ENCODE measurements at places on chromosomes 12 and 14.
A peak's percentile ranks its signal among the peaks of the same experiment; 100 is the strongest.

- DNase-seq = no peak
These were observed 224.2 kb downstream of the KCNC2 start for GRCh38 chr12:74985293-74985985.

- DNase-seq = no peak
These were observed 75.2 kb upstream of the MAX start for GRCh38 chr14:65177551-65177950.

- no peak for DNase-seq
These were observed 4.8 kb upstream of the GLT8D2 start for GRCh38 chr12:104054681-104055346.

GRCh38 chr12:47141459-47141858, 61.7 kb upstream of the AMIGO2 start:
- DNase-seq = no peak

DNA sequence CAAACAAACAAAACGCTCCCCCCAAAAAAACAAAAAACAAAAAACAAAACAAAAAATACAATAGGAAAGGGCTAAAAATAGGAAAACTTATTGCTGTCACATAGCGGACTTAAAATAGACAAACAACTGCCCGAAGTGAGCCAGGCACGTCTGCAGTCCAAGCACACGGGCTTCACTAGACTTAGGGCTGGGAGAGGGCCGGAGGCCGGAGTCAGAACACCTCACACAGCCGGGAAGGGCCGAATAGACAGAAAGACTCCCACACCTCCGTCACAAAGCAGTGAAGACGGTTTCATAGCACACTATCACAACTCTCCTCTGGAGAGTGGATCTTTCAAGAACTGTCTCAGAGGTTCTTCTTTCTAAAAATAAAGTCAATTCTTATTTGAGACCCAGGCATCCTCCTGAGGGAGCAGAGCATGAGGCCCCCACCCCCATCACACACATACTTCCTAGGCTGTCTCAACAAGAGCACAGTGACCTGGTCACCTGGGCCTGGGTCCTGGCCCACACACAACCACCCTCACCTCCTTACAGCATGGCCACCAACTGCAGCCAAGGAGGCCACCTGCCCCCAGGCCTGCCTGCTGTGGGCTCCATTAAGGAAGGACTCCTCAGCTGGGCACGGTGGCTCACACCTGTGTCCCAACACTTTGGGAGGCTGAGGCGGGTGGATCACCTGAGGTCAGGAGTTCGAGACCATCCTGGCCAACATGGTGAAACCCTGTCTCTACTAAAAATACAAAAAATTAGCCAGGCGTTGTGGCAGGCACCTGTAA, 6.7 kb downstream of the BAG5 start:
- DNase-seq = no peak

DNA sequence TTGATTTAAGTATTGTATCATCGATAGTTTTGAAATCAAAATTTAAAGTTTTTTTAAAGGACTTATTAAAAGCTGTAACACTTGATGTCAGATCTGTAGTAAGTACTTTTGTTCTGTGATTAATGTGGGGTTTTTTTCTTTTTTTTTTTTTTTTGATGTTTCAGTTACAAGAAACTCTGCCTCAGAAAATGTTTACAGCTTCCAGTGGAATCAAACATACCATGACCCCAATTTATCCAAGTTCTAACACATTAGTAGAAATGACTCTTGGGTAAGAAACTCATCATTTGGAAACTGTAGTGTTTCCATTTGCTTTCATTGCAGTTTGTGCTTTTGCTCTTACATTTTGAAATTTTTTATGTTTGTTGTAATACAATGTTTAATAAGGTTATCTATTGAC, 45.6 kb downstream of the TBK1 start:
- DNase-seq = no peak

DNA sequence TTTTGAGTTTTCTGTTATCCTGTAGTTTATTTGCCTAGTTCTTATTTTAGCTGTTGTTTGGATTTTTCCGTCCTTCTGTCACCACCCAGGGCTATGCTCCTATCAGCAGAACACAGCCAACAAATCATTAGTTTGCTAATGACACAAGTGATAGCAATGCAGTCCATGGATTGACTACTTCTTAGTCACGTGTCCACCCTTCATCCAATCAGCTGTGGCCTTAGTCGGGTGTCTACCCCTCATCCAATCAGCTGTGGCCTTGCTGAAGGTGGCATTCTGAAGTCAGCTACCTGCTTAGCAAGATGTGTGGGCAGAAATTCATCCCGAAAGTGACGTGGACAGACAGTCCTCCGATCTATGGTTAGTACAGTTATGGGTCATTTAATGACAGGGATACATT, 182.3 kb downstream of the GALC start:
- DNase-seq = no peak

DNA sequence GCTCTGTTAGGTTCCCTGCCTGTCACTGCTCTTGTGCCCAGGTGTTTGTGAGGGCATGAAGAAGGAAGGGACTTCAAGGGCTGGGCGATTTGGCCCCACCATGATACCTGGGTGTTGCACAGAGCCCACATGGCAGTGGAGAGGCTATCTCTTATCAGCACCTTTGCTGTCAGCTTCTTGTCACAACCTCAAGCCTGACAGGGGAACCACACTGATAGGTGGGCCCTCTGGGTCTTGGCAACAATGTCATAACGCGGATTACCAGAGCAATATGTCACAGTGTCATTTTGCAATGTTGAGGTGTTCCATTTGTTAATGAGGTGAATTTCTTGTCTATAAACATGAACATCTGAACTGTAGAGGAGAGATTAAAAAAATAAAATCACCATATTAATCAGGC, 22.9 kb upstream of the CACNA1C start:
- DNase-seq = no peak

DNA sequence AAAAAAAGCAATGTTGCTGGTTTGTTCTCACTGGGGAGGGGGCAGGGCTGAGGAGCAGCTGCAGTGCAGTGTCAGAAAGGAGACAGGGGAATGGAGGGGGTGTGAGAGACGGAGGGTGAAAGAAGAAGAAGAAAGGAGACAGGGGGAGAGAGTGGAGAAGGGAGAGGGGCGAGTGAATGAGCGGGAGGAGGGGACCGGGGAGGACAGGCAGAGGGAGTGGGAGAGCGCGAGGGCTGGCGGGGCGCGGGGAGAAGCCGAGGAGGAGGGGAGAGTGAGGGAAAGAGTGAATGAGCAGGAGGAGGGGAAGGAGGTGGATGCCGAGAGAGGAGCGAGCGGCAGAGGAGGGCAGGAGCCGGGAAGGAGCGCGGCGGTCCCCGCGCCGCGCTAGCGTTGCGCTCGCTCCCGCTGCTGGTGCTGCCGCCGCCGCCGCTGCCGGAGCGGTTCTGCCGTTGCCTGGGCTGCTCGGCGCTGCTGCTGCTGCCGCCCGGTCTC, at the start of gene NOVA1:
Gene NOVA1, minus strand, starts transcription at position 445 of the 492 bp plus-strand sequence. CDS start 597 bp downstream, outside the sequence.
- no peak for DNase-seq

DNA sequence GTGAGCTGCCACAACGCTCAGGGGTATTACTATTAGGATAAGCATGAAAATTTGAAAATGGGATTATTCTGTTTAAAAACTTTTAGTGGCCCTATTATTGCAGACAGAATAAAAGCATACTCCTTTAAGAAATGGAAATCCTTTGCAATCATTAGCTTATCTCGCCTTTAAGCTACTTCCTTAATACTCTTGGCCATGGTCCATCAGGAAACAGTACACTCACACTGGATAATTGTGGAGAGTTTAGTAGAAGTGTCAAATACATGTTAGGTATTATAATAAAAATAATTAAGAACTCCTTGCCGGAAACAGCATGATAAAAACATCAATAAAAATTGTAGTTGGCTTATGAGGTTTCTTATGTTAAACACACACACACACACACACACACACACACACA, 100.4 kb upstream of the PPFIA2 start:
- no peak for DNase-seq

DNA sequence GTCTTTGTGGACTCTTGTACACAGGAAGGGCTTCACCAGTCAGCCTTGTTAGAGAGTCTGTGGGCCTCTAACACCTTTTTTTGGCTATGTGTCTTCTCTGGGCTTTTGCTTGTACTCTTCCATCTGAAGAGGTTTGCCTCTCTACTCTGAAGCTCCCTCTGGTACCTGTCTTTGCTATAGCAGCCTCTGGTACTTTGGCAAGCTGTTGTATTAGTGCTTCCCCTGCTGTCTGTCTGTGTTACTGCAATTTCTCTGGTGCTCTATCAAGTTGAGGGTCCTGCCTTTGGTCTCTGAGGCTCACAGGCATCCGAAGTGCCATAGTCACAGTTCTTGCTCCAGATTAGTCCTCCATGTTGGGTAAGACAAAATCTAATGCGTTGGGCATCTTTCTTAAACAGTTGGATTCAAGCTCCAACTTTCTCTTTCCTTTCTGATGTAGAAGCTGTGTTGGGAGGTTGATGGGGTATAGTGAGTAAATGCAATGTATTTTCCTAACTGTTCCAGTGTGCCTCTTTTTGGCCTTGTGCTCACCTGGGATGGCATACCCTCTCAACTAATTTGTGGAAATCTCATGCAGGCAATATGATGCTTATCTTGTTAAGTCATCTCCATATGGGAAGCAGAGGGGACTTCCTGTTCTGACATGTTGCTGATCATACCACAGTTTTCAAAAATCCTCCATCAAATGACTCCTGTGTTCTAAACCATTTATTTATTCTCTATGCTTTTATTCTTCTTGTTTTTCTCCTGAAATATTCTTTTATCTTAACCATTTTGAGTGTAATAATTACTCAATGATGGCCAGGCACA, 88.8 kb downstream of the ATF7IP start:
- DNase-seq = peak; percentile 37

DNA sequence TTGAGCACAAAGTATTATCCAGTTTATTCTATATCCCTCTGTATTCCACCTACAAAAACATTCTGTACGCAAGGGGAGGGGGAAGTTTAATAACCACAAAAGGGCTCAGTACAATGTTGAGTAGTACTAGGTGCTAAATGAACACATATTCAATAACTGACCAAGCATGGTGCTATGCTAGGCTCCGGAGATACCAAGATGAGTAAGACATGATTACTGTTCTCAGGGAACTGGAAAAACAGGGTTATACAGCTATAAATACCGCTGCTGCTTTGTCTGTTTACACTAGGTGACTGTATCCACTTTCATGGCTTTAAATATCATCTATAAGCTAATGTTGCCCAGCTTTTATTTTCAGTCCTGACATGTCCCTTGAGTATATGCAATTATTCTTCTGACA, 135.8 kb downstream of the INSM2 start:
- peak; percentile 9 for DNase-seq

DNA sequence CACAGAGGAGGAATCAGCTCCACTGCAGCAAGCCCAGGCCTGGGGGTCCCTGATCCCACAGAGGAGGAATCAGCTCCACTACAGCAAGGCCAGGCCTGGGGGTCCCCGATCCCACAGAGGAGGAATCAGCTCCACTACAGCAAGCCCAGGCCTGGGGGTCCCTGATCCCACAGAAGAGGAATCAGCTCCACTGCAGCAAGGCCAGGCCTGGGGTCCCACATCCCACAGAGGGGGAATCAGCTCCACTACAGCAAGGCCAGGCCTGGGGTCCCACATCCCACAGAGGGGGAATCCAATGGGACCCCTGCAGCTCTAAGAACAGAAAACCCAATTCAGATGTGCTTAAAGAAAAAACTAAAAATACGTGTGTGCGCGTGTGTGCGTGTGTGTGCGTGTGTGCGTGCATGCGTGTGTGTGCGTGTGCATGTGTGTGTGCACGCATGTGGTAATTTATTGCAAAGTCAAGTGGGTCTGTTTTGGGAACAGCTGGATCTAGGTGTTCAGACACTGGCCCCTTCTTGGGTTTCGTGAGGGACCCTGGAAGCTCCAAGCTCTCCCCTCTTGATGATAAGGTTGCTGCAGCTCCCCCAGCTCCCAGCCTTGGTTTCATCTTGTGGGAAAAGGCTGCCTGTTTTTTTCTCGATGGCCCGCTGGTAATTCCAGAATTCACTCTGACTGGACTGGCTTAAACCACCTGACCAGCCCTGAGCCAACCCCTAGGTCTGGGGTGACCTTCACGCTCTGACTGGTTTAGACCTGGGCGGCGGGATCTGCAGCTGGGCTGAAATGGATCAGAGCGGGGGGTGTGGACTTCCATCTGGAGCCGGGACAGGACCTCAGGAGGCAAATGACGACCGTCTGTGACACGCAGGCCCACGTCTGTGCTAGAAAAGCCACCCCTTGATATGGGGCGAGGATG, 47.1 kb downstream of the GALNT9 start:
- no peak for DNase-seq

DNA sequence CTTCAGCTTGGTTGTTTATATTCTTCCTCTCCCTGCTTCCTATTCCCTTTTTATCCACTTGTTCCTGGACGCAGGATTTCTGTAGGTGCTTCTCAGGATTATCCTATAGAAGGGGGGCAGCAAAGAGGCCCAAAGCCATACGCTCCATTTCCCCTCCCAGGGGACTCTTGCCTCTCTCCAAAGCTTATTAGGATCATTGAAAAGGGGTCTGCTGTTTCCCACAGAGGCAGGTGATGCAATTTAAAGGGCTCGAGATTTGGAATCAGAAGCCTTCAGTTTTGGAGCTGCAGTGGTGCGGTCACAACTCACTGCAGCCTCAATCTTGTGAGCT, 31.5 kb upstream of the SYNDIG1L start:
- no peak for DNase-seq

GRCh38 chr12:120741476-120742421, 16.1 kb downstream of the ACADS start:
- DNase-seq = no peak

DNA sequence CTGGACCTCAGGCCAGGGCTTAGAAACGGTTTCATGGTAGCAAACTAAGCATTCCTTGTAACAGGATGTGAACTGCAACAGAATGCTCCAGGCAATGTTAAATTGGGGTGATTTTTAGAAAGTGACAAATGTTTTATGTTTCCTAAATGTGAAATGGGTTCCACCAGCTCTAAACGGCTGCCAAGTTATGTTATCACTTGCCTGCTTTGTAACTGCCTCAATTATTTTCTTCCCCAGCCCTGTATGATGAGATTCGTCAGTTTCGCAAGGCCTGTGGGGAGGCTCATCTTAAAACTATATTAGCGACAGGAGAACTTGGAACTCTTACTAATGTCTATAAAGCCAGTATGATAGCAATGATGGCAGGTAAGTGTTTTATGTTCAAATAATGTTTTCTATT, 70.9 kb downstream of the DERA start:
- DNase-seq = no peak

- DNase-seq = peak; percentile 62
These were observed 453.9 kb downstream of the FUT8 start for GRCh38 chr14:65866448-65866847.

DNA sequence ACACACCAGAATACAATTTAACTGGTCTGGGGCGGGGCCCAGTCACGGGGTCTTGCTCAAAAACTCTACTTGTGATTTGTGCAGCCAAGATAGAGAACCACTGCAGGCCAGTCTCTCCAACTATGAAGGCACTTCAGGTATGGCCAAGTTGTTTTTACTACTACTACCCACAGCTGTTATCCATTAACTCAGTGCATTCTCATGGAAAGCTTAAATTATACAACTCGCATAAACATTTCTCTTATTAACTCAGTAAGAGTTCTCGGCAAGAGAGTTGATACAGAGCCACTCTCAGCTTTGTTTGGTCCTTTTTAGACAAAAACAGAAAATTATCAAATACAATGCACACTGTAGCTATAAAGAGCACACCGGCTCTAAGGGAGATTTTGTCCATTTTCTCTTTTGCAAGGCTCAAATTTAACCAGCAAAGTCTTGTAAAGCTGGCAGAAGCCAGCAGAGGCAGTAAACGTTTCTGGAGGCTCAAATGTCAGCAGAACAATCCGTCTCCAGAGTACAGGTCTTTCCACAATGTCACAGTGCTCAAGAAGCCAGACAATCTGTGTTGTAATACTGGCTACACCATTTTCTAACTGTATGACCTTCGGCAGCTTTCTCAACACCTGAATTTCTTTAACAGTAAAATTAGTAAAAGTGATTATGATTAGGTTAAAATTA, 85.9 kb downstream of the PTGER2 start:
- peak; percentile 63 for DNase-seq

- DNase-seq = no peak
These were observed 57.9 kb upstream of the GPR68 start for GRCh38 chr14:91302391-91302790.

Data from fibroblast of skin of abdomen (primary cell).